ENCODE measurements at places on chromosomes 16 and 17.

DNA sequence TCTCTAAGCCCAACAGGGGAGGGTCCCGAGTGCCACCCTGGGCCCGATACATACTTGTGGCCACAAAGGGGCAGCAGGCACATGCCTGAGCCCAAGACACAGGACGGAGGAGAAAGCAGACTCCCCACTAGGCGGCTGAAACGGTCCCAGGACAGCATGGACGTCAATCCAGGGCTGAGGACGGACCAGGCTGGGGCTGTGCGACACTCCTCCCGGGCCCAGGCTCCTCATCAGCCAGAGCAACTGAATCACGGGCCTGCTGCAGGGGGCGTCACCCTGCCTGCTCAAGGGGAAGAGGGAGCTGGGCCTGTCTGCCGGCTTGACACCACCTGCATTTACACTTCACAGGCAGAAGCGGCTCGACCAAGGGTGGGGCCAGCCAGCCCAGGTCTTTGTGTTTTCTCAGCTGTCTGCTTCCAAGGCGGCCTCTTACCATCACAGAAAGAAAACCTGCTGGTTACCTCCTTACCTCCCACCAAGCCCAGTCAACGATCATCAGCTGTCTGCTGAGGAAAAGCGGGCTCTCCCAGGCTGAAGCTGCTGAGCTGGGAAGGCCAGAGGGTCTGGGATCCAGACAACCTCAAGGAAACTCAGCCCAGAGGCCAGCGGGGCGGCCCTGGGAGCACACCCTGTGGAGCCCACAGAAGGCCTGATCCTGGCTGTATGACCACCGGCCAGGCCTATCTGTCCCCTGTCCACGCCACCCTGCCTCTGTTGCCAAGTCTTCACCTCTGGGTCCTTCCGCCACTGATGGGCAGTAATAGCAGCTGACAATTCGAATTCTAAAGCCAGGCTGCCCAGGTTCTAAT, 26.4 kb downstream of the KIFC3 start:
- no peak for DNase-seq

GRCh38 chr16:693766-694165, 3.6 kb upstream of the WDR24 start:
- DNase-seq, result no peak

- no peak for DNase-seq
Measured at GRCh38 chr17:21015564-21015963, 27.2 kb downstream of the USP22 start.

- DNase-seq, result no peak
Measured at GRCh38 chr17:42568341-42569111, 1.6 kb downstream of the MLX start.

Data from fibroblast of villous mesenchyme (primary cell).